Suppressor macrophage treated with lipopolysaccharide for 1 hour (primary cell): ENCODE measurements at places on chromosomes 13 and 19.

- DNase-seq = no peak
Measured at GRCh38 chr19:58568453-58569130, 4.5 kb downstream of the MZF1 start.

DNA sequence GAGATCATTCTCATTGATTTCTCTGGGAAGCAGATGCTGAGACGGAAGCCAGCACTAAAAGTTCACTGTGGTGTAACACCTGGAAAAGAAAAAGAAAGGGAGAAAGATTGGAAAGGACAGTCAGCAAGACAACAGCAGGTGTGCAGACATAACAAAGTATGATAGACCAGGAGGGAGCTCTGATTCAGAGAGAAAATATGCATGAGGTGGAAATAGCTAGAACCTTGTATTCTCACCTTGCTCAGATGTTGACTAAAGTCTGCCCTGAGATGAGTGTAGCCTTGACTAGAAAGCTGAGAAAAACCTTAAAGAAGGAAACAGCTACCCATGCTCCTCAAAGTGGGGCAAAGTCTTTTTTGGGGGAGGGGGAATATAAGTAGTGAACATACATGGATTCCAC lies 1711.8 kb downstream of the EFNB2 start:
- no peak for DNase-seq

DNA sequence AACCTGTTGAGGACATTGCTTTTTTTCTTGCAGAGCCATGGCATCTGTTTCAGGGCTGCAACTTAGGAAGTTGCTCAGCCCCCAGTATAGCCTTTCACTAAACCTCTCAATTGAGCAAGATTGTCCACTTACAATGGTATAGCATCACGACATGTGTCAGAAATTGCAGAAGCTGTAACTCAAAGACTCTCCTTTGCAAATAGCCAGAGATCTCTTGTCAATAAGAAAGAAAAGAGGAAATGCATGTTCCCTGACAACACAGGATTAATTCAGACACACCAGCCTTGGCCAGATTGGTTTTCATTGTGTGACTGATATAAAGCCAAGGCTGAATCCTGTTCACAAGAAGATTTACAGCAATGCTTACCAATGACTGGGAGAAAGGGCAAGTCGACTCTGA lies 38.7 kb upstream of the CYSLTR2 start:
- peak; percentile 37 for DNase-seq

DNA sequence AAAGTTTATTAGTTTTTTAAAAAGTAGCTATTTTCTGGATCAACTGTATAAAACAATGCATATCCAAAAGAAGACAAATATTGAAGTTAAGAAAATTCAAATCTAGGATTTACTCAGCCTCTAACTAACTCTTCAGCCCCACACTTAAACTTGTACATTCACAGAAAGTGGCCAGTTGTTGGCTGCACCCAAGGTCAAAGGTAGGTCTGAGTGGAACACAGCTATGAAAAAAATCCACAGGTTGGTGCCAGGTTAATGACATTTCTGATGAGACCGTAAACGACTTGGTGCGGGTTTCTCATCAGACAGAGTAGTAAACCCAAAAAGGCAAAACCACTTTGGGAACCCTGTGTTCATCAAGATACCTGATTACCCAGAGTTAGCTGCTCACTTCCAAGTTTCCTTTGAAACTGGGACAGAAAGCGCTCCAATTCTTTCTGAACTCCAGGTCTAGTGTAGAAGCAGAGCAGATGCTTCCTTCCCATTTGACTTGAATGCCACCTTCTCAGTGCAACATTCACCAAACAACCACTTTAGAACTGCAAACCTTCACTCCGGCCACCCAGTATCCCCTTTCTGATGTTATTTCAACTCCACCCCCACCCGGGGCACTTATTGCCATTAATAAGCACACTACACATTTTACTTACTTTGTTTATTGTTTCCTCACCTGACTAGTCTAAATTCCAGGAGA lies 208.3 kb upstream of the STARD13 start:
- DNase-seq = no peak

GRCh38 chr19:42872608-42873007 lies 6.9 kb downstream of the PSG1 start:
- DNase-seq = no peak

GRCh38 chr13:51451467-51452360 lies 1.1 kb downstream of the INTS6 start:
- DNase-seq = peak; percentile 84

- DNase-seq = no peak
Measured at GRCh38 chr13:74816737-74817136, 665.2 kb downstream of the TBC1D4 start.

GRCh38 chr19:54124393-54124792 lies 8.8 kb downstream of the PRPF31 start:
- DNase-seq = no peak

- no peak for DNase-seq
Measured at GRCh38 chr19:37304190-37304883, 66.6 kb upstream of the ZNF527 start.

DNA sequence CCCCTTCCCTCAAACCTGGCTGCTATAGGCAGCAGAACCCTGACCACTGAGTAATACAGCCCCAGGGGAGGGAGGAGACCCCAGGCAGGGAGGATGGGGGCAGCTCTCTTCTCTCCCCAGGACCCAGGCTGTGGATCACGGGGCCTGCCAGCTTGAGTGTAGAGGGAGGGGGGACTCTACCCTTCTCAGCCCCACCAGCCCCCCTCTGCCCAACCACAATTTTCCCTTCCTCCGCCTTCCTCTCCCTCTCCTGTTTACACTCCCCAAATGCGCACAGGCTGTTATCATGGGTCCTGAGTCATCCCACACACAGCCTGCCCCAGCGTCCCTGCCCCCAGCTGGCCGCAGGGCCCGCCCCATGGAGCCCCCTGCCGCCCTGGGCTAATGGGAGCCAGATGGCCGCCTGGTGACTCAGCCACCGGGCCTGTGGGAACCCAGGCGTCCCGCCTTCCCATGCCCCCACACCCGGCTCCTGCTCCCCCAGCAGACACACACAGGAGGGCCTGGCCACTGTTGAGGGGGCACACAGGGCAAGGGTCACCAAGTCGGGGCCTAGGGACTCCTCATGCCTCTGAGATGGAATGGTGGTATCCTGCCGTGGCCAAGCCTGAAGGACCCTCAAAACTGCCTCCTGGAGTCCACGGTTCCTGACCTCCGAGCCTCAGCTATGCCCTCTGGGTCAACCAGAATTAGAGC lies 13.6 kb downstream of the CCDC97 start:
- peak; percentile 58 for DNase-seq

- no peak for DNase-seq
Measured at GRCh38 chr19:48302600-48302959, 22.8 kb upstream of the EMP3 start.

- no peak for DNase-seq
Measured at GRCh38 chr13:72194523-72194922, 327.5 kb upstream of the DACH1 start.

DNA sequence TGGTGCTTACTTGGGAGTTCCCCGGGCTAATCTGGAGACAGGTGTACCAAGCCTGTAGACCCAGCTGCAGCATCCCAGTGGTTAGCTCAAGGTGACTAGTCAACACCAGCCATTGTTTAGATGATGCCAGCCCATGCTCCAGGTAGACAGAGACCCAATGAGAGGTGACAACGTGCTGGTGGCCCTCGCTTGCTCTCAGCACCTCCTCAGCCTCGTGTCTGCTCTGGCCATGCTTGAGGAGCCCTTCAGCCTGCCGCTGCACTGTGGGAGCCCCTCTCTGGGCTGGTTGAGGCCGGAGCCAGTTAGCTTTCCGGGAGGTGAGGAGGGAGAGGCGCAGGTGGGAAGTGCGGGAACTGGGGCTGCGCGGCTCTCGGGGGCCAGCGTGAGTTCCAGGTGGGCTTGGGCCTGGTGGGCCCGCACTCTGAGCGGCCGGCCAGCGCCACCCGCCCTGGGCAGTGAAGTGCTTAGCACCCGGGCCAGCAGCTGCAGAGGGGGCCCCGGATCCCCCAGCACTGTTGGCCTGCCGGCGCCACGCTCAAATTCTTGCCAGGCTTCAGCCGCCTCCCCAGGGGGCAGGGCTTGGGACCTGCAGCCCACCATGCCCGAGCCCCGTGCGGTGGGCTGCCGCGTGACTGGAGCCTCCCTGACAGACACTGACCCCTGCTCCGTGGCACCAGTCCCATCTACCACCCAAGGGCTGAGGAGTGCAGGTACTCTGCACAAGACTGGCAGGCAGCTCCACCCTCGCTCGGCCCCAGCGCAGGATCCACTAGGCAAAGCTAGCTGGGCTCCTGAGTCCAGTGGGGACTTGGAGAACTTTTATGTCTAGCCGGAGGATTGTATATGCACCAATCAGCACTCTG lies 85.9 kb upstream of the VSTM2B start:
- no peak for DNase-seq

GRCh38 chr13:41708713-41709112 lies 251.4 kb downstream of the RGCC start:
- DNase-seq = no peak

DNA sequence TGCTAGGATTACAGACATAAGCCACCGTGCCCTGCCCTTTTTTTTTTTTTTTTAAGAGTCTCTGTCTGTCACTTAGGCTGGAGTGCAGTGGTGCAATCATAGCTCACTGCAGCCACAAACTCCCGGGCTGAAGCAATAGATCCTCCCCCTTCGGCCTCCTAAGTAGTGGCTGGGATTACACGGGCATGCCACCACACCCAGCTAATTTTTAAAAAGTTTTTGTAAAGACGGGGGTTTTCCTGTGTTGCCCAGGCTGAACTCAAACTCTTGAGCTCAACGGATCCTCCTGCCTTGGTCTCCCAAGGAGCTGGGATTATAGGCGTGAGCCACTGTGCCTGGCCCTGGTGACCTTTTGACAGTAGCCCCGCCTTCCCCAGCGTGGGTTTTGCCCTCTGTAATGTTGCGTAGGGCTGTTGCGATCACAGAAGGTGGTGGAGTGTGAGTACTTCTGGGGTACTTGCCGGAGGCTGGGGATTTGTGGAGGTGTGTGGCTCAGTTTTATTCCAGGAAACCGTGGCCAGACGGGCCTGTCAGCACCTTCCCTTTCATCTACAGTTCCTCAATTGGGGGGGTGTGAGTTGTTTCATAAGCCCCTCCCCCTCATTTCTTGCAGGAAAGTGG lies 11.6 kb upstream of the RETN start:
- peak; percentile 91 for DNase-seq

DNA sequence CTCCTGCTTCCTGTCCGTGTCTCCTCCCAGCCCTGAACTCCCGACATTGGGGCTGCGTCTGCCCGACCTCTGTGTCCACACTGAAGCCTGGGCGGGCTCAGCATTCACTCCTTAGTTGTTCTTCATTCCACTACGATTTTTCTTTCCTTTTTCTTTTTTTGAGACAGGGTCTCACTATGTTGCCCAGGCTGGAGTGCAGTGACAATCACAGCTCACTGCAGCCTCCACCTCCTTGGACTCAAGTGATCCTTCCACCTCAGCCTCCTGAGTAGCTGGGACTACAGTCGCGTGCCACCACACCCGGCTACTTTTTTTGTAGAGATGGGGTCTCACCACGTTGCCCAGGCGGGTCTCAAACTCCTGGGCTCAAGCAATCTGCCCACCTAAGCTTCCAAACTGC lies 23.5 kb upstream of the SIGLEC11 start:
- no peak for DNase-seq

DNA sequence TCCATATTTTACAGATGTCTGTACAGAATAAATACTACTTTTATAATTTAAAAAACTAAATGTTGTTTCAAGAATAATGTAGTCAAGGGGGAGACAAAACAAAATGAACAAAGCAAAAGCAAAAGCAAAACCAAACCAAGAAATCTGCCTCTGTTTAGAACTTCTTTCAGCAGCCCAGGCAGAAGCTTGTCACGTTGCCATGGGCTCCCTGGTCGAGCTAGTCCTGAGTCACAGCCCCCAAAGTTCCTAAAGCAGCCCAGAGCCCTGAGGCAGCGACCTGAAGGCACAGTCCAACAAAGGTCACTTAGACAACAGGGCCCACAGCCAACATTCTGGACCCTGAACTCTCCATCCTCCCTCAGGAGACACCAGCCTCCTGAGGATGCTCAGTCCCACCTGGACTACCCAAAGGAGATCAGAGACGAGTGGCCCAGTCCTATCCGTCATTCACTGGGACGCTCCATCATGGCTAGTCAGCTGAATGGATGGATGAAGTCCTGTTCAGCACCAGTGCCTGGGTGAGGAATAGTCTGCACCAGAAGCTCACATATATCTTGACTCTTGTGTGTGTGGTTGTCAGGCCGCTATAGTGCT lies 41.7 kb downstream of the SIAH3 start:
- DNase-seq = peak; percentile 25

DNA sequence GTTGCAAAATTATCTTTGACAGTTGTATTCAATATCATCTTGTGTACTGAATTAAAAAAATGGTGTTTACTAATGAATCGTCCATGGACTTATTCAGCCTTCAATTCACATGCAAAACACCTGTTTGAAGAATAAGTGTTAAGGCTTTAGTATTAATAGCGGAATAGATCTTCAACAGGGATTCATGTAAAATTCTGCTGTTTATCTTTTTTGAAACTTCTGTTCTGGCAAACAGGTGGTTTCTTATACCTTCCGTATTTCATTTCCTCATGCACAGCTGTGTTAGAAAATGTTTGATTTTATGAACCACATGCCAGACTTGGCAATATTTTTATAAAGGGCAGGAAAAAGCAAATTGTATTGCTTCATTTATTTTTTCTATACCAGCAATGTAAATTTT lies 255.7 kb downstream of the DACH1 start:
- no peak for DNase-seq

- peak; percentile 39 for DNase-seq
Measured at GRCh38 chr13:77062097-77062496, 35.1 kb upstream of the FBXL3 start.

DNA sequence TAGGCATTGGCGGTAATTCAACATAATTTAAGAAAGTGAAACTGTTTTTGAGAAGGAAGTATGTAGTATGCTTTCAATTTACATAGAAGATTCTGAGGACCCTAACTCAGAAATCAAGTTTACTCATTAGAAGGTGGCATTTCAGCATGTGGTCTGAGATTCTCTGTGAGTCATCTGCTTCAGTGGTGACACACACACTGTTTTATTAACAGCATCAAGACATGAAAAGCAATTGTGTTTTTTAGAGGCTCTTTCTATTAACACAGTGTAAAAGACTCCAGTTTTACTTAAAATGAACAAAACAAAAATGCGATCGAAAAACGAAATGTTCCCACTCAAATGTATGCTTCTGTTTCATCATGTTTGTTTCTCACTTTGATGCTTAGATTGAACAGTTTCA lies 802.1 kb upstream of the SLITRK6 start:
- DNase-seq = no peak

DNA sequence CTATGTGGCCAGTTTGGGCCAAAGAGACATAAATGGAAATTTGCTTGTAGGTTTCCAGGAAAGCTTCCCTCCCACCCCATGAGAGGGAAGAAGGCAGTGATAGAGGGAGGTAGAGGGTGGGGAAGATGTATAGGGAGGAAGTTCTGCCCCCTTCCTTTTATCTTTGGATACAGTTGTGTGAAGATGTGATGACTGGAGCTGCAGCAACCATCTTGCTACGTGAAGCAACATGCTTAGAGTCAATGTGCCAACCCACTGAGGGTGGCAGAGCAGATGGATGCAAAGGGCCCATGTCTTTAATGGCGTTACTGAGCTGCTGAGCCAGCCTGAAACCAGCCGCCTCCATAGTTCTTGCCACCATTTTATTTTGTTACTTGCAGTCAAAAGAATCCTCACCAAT lies 10.7 kb downstream of the VSIG10L start:
- no peak for DNase-seq

GRCh38 chr19:55081770-55082019 lies 6.0 kb downstream of the EPS8L1 start:
- DNase-seq = no peak
